ENCODE measurements at places on chromosomes 16 and 17. TPM values are rescaled to one million over a fixed set of nuclear protein-coding genes. Genes with fewer than 3 reads are reported as not detected.

Gene FLYWCH1
- 43.9 TPM for polyA plus RNA-seq

DNA sequence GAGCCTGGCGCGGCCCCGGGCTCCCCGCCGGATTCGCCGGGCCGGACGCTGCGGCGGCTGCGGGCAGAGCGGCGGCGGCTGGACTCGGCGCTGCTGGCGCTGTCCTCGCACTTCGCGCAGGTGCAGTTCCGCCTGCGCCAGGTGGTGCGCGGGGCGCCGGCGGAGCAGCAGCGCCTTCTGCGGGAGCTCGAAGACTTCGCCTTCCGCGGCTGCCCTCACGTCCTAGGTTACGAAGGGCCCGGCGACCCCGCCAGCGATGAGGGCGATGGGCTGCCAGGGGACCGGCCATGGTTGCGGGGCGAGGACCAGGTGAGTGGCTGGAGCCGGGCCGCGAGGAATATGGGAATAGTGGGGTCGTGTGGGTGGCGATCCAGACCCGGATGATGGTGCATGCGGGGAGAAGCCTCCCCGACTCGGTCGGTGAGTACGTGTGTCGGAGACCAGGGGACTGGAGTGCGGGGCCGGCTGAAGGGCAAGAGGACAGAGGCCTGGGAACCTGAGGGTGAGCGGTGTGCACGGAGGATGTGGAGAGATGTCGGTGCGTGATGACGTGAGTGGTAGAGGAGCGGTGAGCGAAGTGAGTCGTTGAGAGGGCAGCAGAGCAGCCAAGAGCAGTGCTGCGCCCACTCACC is 517 bp downstream of the RUNDC1 start:
- DNase-seq = peak; percentile 39

DNA sequence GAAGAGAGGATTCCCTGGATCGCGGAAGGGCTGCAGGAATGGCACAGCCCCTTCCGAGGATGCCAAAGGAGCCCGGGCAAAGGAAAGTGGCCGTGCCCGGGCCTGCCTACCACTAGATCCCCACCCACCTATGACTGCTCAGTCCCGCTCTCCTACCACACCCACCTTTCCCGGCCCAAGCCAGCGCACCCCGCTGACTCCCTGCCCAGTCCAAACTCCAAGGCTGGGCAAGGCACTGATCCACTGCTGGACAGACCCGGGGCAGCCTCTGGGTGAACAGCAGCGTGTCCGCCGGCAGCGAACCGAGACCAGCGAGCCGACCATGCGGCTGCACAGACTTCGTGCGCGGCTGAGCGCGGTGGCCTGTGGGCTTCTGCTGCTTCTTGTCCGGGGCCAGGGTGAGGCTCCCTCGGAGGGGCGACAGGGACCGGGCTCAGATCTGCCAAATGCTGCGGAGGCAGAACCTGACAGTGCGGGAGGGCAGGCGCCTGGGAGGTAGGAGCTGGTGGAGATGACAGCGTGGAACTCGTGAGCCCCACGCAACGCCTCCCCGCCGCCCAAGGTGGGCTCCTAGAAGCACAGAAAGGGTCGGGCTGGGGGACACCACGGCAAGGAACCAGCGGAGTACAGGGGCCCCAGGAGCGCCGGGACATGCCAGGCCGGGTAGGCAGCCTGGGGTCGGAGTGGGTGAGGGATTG is at the start of gene CES2:
TSS of gene CES2 (plus strand) at position 203 of the 698 bp plus-strand sequence. CDS start at position 323, 120 bp downstream.
- DNase-seq = peak; percentile 54

Gene FTSJ3
- 22.6 TPM for polyA plus RNA-seq

GRCh38 chr17:12789075-12789480 is 220 bp upstream of the ARHGAP44 start:
- DNase-seq = no peak

DNA sequence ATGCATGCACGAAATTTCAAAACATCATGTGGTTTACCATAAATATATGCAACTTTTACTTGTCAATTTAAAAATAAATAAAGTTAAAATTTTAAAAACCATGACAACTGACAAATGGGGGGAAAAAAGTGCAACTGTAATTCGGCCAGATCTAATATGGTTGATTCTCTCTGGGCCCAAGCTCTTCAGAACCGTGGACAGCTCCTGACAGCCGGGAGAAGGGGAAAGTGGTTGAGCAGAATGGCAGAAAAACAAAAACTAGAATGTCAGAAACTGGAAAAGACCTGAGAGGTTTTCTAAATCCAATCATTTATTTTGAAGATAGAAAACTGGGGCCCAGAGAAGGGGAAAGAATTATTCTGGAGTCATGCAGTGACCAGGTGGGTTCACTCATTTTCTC is 126.6 kb downstream of the TMEM132E start:
- no peak for DNase-seq
